ENCODE measurements at places on chromosomes 6 and 20.

DNA sequence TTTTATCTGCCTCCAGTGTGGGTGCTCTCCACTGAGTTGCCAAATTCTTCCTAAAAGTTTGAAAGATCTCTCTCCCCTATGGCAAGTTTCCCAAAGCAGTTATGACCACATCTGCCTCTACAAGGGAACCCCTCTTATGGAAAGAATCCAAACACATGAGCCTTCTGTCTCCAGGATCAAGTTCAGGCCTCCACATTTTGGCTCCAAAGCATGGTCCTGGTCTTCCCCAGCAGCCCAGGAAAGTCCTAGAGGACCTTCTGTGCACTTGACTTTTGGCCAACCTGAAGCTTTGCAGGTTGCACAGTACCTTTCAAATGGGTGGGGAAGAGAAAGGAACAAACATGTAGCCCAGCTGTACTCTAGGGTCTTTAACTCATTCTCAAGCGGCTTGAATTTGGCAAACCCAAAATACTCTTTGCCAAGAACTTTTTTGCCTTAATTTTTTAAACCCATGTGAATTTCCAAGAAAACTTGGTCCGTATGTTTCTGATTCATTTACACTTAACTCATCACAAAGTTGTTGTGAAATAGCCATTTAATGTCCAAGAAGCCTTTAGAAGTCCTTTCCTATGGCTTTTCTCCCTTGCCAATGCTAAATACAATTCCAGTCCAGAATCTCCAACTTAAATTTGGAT lies 240.1 kb upstream of the TBX18 start:
- DNase-seq, result no peak

DNA sequence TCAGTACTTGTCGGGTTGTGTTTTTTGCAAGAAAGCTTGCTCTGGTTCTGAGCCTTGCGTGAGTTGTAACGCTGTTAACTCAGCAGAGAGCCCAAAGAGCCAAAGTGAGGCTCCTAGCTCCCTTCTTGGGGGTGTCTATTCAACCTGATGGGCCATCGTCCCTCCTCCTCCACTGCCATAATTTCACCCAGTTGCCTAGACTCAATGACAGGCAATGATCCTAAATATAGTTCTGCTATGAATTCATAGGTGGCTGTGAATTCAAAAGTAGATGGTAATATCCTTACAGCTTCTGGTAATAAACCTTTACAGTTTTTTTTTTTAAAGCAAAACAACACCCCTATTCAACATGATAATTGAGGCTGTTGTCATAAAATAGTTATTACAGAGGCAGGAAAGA lies 39.5 kb downstream of the GHRH start:
- DNase-seq, result no peak

- no peak for DNase-seq
These were observed 89.3 kb downstream of the L3MBTL3 start for GRCh38 chr6:130107710-130108109.

- DNase-seq, result no peak
These were observed 3.3 kb downstream of the SLCO4A1 start for GRCh38 chr20:62645613-62646012.

GRCh38 chr6:89782222-89782621 lies 37.4 kb downstream of the MDN1 start:
- no peak for DNase-seq

- DNase-seq, result no peak
These were observed 125.7 kb downstream of the MAP3K4 start for GRCh38 chr6:161117308-161117707.

GRCh38 chr6:57074383-57074782 lies 15.6 kb upstream of the ZNF451 start:
- no peak for DNase-seq

DNA sequence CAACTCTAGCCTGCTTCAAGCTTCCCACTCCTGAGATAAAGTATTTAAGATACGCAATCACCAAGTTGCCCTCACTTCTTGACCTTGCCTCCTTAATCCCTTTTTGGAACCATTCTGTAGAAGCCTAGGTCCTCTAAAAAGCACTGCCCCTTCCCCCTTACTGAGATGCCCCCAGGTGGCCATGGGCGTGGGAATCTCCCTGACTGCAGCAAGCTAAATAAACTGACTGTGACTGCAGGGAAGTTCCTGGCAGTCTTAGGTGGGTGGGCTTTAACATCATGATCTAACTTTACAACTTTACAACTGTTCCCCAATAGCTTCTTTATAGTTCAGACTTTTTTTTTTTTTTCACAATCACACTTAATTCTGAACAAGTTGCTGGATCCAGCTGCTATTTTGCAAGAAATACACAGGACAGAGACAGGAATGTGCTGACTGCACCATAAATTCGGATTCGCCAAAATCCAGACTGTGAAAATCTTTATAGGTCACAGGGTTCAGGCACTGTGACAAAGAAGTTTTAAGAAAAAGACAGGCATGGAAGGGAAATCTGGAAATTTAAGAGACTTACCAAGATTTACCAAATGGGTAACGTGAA lies 344.2 kb upstream of the SULF2 start:
- no peak for DNase-seq

DNA sequence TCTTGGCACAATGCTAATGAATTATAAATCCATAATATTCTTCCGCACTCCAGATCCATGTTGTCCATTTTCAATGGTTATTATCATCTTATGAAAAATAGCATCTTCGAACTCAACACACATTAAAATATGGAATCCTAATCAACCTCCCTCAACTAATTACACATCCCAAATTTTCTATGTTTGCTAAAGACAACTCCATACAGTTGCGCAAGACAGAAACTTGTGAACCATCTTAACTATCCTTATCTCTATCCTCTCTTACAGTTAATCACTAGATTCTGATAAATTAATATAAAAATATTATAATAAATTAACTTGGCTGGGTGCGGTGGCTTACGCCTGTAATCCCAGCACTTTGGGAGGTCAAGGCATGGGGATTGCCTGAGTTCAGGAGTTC lies 38.3 kb upstream of the TFAP2B start:
- no peak for DNase-seq

DNA sequence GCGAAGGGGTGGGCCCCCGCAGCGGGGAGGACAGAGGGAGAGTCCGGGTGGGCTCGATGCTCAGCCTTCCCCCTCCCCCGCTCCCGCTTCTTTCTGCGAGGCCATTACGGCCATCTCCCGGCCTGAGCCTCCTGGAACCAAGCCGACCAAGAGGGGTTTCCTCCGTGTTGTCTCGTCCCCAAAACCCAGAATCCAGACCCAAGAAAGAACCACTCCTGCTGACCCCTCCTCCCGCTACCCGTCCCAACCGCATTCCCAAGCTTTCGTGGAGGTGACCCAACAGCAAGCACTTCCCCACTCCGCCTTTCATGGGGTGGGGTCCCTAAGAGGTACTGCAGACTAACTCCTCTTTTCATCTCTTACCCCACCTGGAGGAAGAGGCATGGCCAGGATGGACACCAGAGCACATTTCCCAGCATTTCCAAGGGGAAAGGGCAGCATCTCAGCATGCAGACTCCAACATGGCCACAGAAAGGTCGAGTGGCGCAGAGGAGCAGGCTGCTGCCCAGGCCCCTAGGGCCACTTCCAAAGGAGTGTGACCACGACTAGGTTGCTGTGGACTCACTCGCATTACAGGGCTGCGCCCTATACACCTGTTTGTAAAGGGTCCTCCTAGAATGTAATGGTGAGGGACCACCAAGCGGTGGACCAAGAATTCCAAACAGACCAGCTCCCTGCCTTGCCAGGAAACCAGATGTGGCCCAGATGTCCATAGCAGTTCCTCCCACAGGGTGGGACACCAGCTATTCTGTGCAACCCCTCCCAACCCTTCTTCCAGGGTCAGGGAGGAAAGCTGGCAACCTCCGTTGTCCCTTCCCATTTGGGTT lies 53.4 kb downstream of the MRPL14 start:
- DNase-seq, result no peak

GRCh38 chr20:9492067-9492466 lies 22.3 kb upstream of the LAMP5 start:
- DNase-seq, result no peak

- DNase-seq, result no peak
These were observed 12.2 kb upstream of the VNN1 start for GRCh38 chr6:132725947-132726607.

- DNase-seq, result peak; percentile 9
These were observed 2.8 kb downstream of the SOX4 start for GRCh38 chr6:21596145-21596948.

DNA sequence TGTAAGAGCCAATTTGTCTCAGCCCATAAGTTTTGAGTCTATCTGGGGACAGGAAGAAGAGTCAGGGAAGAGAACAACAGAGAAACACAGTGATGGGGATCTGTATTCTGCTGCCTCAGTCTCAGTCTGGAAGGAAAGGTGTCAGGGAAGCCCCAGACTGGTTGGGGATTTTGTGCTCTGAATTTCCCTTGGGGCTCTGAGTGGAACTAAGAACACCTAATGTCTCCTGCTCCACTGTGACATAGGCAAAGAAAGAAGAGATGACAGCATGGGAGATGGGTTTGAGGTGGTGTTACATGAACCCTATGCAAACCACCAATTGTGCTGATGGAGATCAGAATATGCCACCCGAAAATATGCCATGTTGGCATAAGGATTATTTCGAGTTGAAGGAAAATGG lies 139.5 kb upstream of the MYLIP start:
- DNase-seq, result no peak

DNA sequence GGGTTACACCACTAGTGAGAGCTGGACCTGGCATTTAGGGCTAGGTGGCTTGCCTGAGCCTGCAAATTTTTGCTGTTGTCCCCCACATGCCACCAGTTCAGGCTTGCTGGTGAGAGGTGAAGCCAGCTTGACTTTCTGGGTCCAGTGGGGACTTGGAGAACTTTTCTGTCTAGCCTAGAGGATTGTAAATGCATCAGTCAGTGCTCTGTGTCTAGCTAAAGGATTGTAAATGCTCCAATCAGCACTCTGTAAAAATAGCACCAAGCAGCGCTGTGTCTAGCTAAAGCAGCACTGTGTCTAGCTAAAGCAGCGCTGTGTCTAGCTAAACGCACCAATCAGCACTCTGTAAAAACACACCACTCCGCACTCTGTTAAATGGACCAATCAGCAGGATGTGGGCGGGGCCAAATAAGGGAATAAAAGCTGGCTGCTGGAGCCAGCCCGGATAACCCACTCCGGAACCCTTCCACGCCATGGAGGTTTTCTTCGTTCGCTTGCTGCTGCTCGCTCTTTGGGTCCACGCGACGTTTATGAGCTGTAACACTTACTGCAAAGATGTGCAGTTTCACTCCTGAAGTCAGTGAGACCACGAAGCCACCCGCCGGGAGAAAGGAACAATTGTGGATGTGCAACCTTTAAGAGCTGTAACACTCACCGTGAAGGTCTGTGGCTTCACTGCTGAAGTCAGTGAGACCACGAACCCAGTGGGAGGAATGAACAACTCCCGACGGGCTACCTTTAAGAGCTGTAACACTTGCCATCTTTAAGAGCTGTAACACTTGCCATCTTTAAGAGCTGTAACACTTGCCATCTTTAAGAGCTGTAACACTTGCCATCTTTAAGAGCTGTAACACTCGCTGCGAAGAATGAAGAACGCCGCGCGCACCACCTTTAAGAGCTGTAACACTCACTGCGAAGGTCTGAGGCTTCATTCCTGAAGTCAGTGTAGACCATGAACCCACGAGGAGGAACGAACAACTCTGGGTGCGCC lies 27.3 kb downstream of the GMPR start:
- no peak for DNase-seq

DNA sequence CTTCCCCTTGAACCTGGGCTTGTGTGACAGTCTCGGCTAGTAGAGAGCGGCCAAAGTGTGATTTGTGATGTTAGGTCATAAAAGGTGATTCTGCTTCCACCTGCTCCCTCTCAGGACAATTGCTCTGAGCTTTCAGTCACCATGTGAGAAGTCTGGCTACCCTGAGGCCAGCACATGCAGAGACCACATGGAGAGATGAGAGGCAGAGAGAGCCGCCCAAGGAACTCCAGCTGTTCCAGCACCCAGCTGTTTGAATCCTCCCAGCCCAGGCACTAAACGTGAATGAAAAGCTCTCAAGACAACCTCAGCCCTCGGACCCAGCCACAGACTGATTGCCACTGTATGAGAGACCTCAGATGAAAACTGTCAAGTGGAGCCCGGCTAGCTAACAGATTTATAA lies 143.4 kb upstream of the EEF1E1 start:
- DNase-seq, result no peak

DNA sequence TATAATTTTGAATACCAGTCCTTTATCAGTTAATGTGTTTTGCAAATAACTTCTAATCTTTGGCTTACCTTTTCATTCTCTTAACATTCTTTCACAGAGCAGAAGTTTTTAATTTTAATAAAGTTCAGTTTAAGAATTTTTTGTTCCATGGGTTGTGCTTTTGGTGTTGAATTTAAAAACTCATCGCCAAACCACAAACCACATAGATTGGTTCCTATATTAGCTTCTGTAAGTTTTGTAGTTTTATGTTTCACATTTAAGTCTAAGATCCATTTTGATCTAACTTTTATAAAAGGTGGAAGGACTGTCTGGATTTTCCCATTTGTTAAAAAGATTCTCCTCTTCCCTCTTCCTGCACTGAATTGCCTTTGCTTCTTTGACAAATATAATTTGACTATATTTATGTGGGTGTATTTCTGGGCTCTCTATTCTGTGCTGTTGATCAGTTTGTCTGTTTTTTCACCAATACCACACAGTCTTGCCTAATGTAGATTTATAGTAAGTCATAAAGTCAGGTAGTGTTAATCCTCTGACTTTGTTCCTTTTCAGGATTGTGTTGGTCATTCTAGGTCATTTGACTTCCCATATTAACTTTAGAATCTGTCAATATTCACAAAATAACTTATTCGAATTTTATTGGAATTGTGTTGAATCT lies 17.5 kb upstream of the SDCBP2 start:
- DNase-seq, result no peak

GRCh38 chr6:127221201-127221600 lies 45.5 kb upstream of the RNF146 start:
- DNase-seq, result no peak

GRCh38 chr6:50935442-50935841 lies 116.8 kb downstream of the TFAP2B start:
- DNase-seq, result no peak

- no peak for DNase-seq
These were observed 98.9 kb downstream of the FYN start for GRCh38 chr6:111774346-111774703.

GRCh38 chr6:54084231-54084630 lies 27.0 kb upstream of the MLIP start:
- no peak for DNase-seq

- no peak for DNase-seq
These were observed 46.4 kb upstream of the ZNFX1 start for GRCh38 chr20:49324306-49324705.

All from CD4-positive, alpha-beta T cell treated with Interleukin-12 subunit alpha and Interleukin-12 subunit beta, for 1 hour (primary cell).